ENCODE measurements at places on chromosomes 12 and 14.

DNA sequence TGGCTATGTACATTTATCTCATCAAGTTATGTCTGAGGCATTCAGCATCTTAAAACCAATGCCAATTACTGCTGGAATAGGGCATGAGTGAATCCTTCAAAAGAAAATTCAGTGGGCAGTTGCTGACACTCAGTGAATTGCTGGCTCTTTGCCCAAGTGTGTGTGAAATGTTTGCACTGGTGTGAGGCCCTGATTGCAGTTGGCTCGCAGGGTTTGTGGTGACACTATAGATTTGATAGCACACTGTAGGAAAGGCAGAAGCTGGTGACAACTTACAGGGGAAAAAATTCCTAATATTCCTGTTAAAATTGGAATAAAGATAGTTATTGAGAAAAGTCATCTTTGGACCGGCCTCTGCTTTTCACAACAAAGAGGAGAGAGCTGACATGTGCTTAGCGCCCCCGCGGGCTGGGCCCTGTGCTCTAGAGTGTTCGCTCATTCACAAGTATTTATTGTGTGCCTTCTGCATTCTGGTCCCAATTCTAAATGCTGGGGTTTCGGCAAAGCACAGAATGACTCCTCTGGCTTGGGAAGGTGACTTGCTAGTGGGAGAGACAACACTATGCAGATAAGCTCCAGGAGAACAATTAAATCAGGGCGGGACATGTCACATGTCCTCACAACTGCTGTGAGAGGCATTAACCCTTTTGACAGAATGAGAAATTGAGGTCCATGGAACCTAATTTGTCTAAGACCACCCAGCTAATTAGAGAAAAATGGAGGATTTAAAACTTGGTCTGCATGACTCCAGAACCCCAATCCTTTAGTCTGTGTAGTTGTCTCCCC lies 418.7 kb downstream of the NPAS3 start:
- no peak for DNase-seq

GRCh38 chr12:57008178-57008577 lies 1.8 kb upstream of the ZBTB39 start:
- peak; percentile 17 for DNase-seq

DNA sequence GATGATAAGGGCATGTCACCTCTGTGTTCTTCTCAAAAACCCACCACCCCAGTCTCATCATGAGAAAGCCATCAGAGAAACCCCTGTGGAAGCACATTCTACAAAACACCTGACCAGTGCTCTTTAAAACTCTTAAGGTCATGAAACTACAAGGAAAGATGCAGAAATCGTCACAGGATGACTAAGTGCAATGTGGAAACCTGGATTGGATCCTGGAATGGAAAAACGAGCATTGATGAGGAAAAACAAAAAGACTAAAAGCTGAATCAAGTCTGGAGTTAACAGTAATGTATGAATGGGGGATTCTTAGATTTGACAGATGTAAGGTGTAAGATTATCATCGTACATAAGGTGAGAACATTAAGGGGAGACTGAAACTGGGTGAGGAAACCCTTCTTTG lies 211.0 kb downstream of the TBX5 start:
- DNase-seq = no peak

GRCh38 chr12:43576162-43576561 lies 24.2 kb upstream of the ADAMTS20 start:
- no peak for DNase-seq

DNA sequence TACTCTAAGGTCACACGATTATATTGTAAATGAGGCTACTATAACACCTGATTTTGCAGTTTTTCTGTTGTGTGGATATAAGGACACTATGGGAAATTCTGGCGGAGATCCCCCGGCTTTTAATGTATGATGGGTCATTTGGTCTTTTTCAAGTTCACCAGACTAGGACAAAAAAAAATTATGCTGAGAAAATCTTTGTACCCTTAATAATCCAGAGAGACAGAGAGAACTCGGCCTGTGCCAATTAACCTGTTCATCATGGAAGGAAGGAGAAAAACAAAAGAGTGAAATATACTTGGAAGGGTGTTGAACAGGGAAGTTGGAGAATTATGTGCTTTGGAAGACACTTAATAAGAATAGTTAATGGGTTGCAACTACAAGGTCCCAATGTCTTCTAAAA lies 62.2 kb upstream of the KICS2 start:
- no peak for DNase-seq

DNA sequence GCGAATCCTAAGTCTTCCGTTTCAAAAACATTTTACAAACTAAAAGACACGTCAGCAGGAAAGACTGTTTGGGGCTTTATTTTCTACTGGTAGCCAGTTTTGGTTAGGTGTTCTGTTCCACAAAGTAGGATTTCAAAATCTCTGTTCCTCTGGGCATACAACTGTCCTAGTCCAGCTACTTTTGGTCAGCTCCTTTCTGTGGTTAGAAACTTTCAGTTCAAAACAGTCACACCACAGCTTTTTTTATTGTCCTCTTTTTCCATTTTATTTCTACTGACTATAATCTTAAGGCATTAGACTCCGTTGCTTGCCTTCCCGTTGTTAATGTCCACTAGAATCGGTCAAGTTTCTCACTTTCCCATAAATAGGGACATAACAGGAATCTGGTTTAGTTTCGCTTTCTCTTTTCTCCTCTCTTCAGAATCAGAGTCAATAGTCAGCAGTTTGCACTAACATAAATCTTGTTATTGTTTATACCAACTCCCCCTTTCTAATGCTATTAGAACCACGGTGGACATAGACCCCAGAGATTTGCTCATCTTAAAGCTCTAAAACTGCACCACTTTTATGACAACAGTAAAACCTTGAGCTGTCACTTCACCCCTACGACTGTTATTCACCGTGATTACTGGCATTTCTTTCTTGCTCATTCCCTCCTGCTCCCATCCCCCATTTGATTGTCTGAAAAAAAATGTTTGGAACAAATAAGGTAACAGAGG lies 41.5 kb upstream of the NPAS3 start:
- no peak for DNase-seq

DNA sequence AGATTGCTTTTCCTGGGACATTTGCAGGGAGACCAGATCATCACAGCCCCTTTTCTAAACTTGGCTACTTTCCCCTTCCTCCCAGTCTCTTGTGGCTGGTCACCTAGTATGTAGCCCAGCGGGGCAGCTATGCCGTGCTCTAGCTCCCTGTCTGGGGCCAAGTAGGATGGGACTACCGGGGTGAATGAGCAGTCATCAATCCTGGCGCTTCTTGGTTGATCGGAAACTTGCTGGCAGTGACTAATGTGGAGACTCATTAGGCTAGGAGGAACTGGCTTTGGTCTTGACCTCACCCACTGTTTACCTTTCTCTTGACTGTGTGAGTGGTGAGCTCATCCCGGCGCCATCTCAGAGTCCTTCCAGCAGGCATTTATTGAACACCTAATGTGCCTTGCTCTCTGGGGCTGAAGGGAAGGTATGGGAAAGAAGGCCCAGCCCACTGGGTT lies 15.9 kb downstream of the PLEKHG3 start:
- DNase-seq = no peak

- DNase-seq = no peak
Observed at GRCh38 chr12:77630790-77631445, 199.8 kb upstream of the NAV3 start.

DNA sequence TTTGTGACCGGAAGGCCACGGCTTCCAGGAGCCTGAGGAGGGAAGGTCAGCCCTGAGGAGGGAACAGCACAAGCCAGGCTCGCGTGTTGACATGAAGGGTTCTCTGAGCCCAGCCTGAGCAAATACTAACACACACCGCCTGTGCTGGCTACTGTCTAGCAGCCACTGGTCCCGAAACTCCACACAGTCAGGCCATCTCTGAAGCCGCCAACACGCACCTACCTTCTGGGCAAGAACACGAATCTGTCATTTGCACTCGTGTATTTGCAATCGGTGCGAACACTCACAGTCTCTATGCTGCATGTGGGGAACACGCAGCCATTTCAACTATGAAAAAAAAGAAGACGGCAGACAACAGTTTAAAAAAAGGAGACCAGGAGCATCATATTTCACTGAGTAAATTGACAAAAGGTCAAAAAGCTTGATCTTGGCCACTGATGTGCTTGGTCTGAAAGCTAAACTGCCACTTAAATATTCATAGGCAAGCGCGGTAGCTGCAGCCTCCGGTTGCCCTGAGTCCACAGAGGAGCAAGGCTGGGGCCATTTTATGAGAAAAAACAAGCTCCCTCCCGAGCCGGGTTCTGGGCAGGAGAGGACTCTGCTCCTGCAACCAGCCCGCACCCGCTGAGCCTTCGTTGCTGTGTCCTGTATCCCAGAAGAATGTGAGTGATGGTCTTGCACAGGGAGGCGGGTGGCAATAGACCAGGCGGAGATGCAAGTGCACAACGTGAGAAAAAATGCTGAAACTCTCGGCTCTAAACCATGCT lies 57.8 kb downstream of the RIMBP2 start:
- no peak for DNase-seq

- no peak for DNase-seq
Observed at GRCh38 chr14:33230021-33230420, 291.3 kb downstream of the NPAS3 start.

GRCh38 chr14:61654026-61654425 lies 41.3 kb upstream of the HIF1A start:
- DNase-seq = no peak

DNA sequence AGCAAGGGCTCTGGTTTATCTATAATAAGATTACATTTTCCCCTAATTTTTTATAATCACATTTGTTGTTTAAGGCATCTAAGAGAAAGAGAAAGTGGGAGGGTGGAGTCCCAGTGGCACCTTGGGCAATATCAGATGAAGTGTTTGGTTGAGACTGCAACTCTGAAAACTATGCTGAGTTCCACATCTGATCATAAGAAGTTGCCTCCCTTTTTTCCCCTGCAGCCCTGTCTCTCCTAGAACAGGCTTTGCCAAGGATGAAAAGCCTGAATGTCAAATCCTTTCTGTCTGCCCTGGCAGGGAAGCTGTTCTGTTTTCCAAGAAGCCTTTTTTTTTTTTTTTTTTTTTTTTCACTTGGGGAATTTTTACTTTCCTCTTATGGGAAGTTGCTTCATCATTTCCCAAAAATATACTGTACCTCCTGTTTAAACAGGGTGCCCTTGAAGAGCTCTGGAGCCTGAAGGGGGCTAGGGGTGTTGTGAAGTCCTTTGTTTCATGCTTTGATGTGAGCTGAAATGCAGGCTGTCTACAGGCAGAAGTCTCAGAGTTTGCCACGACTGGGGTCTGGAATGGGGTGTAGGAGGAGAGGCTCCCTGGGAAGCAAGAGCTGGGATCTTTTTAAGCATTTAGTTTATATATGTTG lies 71.3 kb downstream of the SUSD6 start:
- peak; percentile 40 for DNase-seq

DNA sequence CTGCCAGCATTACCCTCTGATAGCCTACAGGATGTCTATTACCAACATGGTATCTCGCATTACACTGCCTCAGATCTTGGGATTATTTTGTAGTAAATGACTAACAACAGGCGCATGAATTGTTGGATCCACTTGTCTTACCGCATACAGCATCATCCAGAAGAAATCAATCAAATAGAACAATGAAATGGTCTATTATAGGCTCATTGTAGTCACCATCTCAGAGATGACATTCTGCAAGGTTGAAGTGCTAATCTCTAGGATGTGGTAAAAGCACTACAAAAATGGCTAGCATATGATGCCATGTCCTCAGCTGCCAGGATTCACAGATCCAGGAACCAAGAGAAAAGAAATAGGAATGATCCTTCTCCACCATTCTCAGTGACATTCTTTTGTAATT lies 52.0 kb downstream of the WASHC3 start:
- DNase-seq = no peak

DNA sequence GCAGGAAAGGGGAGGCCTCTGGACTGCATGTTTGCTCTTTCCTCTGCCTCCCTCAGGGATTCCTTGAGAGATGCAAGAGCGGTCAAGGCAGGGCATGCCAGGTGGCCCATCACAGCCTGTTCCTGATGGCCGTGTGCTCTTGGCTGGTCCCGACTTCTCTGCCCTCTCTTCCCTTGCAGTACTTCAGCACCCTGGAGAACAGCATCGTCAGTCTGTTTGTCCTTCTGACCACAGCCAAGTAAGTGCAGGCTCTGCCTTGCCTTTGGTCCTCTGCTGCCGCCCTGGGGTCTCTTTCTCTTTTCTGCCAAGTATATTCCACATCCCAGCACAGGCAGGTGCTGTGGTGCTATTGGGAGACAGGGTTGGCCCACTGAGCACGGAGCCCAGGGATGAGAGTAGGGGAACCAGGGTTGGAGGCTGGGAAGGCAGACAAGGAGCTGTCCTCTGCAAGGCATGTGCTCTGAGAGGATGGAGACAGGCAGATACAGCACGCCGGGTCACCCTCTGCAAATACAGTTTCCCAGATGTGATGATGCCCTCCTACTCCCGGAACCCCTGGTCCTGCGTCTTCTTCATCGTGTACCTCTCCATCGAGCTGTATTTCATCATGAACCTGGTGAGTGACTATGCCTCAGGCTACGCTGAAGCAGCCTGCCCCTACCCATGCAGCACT lies 51.9 kb downstream of the TPCN1 start:
- DNase-seq = no peak

DNA sequence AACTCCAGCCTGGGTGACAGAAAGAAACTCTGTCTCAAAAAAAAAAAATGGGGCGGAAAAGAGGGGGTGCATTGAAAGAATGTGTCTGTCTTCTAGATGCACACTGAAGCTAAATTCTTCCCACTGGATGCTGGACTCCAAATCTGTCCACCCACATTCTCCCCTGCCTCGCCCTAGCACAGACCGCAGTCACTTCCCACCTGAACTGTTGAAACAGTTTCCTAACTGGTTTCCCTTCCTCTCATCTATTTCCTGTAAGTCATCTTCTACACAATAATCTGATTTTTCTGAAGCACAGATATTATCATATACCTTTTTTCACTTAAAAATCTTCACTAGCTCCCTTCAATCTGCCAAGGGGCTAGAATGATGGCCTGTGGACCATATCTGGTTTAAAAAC lies 1.5 kb upstream of the HCAR1 start:
- peak; percentile 47 for DNase-seq

Data from activated CD8-positive, alpha-beta T cell treated with anti-CD3 and anti-CD28 coated beads for 36 hours (primary cell).